ENCODE measurements at places on chromosomes 16 and 17. TPM values are rescaled to one million over a fixed set of nuclear protein-coding genes. Genes with fewer than 3 reads are reported as not detected.

SPNS3 gene
- not detected for total RNA-seq

NPIPB9 gene
- total RNA-seq = not detected

ABCA10 gene
- total RNA-seq = 2.8 TPM

USP6 gene
- not detected for total RNA-seq

ABAT gene
- total RNA-seq = 6.7 TPM

PLXDC1 gene
- 15.4 TPM for total RNA-seq

P2RX5 gene
- total RNA-seq = 1.2 TPM

TBC1D3C gene
- not detected for total RNA-seq

PRSS53 gene
- 1.2 TPM for total RNA-seq

CES1 gene
- total RNA-seq = 41.6 TPM

GPRC5B gene
- total RNA-seq = 6.6 TPM

KRTAP17-1 gene
- not detected for total RNA-seq

RNF222 gene
- not detected for total RNA-seq

CDIP1 gene
- total RNA-seq = 12.6 TPM

CCL4 gene
- total RNA-seq = not detected

PSMB10 gene
- 45.7 TPM for total RNA-seq

KRTAP9-7 gene
- not detected for total RNA-seq

PLA2G10 gene
- total RNA-seq = not detected

AATK gene
- not detected for total RNA-seq

METTL22 gene
- 85.9 TPM for total RNA-seq

MYH3 gene
- 0.24 TPM for total RNA-seq

FBXL16 gene
- not detected for total RNA-seq

SLC7A6 gene
- total RNA-seq = 13.6 TPM

PRKCB gene
- 0.15 TPM for total RNA-seq

CCL16 gene
- not detected for total RNA-seq

C1QTNF8 gene
- not detected for total RNA-seq

PRM1 gene
- not detected for total RNA-seq

MRC2 gene
- total RNA-seq = 361 TPM

METRNL gene
- total RNA-seq = 19.7 TPM

LASP1 gene
- total RNA-seq = 149 TPM

PDPR gene
- total RNA-seq = 22.0 TPM

CDRT15L2 gene
- total RNA-seq = not detected
